ENCODE measurements at places on chromosomes 3 and 15. TPM values are rescaled to one million over a fixed set of nuclear protein-coding genes. Genes with fewer than 3 reads are reported as not detected.
A peak's percentile ranks its signal among the peaks of the same experiment; 100 is the strongest.

- no peak for DNase-seq
These were observed 281.4 kb downstream of the THSD4 start for GRCh38 chr15:71396536-71397125.

DNA sequence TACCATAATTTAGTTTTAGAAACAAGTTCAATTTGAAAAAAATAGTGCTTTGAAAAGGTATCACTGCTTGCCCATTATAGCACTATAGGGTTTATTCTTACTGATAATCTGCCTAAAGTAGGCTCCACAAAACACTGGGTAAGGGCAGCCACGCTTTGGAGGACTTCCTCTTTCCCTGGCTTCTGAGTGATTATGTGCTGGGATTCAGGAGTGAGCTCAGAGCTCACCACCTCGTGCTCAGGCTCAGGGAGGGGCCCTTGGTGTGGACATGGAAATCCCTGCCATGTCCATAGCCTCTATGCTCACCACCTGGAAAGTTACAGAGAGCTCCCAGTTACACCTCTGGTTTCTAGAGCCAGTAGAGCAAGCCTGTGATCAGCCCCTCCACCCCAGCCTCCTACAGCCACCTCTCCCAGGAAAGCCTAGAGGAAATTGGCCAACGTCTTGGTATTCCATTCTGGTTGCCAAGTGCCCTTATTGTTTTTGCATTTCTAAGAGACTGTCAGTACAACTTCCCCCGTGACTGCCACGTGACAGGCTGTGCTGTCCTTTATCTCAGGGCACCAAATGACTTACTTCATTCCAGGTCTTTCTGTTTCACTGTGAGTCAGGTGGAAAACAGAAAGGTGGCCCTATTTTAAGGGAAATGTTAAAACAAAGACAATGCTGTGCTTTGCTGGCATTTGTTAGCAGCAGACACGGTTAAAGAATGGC lies 316.0 kb downstream of the RORA start:
- DNase-seq, result peak; percentile 51

Gene SAMMSON
- total RNA-seq, result 3.8 TPM

DNA sequence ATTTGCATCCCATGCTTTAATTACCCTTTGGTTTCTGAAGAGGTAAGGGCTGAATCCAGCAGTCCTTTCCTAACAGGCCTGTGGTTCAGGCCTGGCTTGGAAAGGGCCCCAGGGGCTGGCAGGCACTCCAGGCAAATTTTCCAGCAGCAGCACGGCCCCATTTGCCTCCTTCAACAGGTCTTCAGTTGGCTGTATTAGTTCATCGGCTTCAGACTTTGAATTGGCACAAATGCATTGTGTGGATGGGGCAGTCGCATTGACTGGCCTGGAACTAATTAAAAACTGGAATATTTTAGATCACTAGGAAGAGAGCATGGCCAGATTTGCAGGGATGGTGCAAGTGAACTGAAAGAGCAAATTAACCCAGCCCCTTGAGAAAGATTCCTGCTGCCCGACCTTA lies 207.8 kb upstream of the MCTP2 start:
- no peak for DNase-seq

GRCh38 chr15:68415061-68415460 lies 16.9 kb downstream of the ITGA11 start:
- no peak for DNase-seq

Gene SH2D7
- 1.5 TPM for total RNA-seq

GRCh38 chr3:170033489-170033888 lies 4.3 kb upstream of the GPR160 start:
- DNase-seq, result peak; percentile 34

DNA sequence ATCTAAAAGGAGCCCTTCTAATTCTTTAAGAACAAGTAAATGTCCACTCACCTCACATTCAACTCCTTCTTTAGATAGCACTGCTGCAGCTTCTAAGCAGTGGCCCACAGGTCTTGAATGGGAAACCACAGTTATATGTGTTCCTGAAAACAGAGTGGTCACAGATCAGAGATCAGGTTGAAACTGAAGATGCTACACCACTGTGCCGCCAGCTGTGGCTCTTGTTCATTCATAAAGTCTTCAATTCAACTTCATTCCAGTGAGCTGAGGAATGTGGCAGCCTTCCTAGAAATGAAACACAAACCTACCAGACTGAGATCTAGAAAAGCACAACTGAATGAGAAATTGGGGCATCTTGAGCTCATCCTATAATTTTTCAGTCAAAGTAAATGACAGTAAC lies 4.0 kb downstream of the PDHB start:
- no peak for DNase-seq

Gene STXBP5L
- total RNA-seq, result 10.0 TPM

Gene CHAC1
- total RNA-seq, result 5.9 TPM

Gene LYZL4
- 28.7 TPM for total RNA-seq

Gene GNL3
- total RNA-seq, result 57.7 TPM

DNA sequence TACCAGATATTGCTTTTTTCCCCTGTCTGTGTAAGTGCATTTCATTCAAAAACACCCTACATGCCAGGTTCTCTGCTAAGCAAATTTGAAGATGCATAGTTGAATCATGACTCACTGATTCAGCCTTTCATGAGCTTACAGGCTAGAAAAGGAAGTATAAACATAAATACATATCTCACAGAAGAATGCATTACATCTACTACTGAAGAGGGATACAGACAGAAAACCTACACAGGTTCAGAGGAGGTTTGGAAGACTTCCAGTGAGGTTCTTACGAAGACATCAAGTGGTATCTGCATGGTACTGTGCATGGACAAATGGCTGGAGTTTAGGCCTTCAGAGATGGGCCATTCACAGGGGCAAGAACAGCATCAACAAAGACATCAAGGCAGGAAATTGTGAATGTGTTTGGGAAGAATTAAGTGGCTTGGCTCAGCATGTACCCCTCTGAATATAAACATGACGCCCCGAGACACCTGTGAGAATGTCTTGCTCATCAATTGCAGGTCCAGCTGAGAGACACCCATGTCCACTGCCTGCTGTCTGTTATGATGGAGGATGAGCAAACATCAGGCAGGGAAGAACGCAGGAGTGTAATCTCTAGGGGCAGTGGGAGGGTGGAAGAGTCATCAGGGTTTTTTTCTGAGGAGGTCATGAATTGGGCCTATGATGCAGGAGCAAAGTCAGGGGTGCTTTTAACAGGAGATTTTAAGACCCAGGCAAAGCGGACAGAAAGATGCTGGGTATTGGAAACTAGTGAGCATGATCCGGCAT lies 105.1 kb upstream of the GALNT15 start:
- no peak for DNase-seq

Gene NEK10
- total RNA-seq, result 56.9 TPM

DNA sequence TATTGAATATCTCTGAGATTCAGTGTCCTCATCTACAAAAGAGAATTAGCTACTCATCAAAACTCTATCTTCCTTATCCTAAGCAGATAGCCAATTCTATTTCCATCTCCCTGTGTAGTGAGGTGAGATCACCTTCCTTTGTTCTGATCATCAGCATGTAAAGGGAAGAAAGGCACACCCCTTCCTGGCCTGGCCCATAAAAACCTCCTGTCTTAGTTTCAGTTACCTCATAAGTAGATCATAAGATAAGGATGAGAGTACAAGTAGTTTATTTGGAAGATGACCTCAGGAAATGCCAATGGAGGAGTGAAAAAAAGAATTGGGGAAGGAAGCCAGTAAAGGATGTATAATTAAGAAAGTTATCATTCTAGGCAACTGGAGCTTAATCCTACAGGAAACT lies 114.5 kb upstream of the GADL1 start:
- no peak for DNase-seq

- no peak for DNase-seq
These were observed 67.1 kb upstream of the LMOD3 start for GRCh38 chr3:69189487-69189886.

Gene GRIP2
- 2.7 TPM for total RNA-seq

DNA sequence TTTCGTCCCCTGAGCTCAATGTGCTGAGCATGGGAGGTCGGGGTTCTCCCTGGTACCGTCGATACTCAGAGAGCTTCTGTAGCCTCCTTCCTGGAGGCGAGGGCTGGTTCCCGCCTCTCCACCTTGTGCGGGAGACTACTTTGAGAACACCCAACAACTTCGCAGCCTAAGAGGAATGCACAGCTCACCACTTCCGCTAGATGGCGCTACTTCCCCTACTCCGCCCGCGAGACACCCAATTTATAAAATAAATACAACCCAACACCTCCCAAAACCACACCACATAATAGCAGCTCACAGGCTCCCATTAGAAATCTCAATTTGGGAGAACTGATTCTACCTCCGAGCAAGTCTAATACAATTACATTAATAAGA lies 1.2 kb downstream of the RGMA start:
- peak; percentile 89 for DNase-seq

- DNase-seq, result no peak
These were observed 134.9 kb upstream of the BFSP2 start for GRCh38 chr3:133264920-133265319.

Gene GPR62
- total RNA-seq, result 0.50 TPM

DNA sequence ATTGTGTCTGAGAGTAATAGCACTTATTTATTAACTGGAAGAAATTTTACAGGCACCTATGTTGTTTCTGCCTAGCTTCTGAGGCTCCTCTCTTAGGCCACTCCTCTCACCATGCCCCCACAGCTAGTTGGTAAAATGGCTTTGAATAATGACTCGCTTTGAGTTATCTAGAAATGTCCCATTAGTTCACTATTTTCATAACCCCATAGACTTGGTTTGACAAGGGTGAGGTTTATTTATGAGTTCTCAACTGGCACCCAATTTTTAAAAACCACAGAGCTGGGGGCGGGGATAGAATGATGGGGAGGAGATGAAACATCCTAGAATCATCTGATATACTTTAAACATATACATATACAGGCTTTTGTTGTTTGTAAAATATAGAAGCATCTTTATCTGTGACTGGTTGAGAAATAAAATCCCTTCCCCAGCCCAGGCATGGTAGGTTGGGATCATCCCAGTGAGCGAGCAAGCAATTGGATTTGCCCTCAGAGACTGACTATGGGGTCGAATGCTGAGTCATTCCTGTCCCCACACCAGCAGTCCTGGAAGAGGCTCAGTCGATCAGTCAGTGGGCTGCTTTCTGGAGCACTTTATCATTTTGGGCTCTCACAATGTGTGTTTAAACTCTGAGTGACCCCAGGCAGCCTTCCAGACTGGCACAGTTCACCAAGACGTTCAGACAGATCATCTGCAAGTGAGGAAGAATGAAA lies 60.2 kb upstream of the TSEN2 start:
- no peak for DNase-seq

Gene GRAMD1C
- 24.1 TPM for total RNA-seq

GRCh38 chr15:78205856-78206255 lies 28.5 kb downstream of the ACSBG1 start:
- DNase-seq, result peak; percentile 45

- DNase-seq, result no peak
These were observed 53.6 kb downstream of the ABHD2 start for GRCh38 chr15:89141885-89142284.

GRCh38 chr3:49177073-49177472 lies 5.7 kb downstream of the KLHDC8B start:
- no peak for DNase-seq

Gene C3orf70
- 21.0 TPM for total RNA-seq
